ENCODE measurements at places on chromosomes 3 and 15.

GRCh38 chr3:194046995-194047645 is 88.8 kb upstream of the HES1 start:
- no peak for DNase-seq

DNA sequence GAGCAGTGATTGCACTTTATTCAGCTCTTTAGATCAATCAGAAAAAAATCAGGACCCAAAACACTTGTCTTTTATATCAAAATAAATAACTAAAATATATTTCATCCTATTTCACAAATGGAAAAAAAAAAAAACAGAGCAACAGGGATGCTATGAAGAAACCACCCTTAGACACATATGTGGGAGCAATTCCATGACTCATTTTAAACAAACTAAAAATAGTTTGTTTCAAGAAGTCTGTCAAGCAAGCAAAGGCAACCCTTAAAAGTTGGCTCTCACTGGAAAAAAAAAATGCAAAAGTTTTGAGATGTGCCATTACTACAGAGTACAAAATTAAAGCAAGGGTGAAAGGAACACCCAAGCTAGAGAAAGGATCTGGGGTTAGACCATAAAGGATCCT is 5.7 kb downstream of the ATP13A3 start:
- no peak for DNase-seq

GRCh38 chr15:48086133-48086532 is 34.7 kb upstream of the SLC24A5 start:
- DNase-seq, result no peak

- no peak for DNase-seq
These were observed 3.2 kb upstream of the SIN3A start for GRCh38 chr15:75454471-75455378.

GRCh38 chr3:40404591-40405198 is 17.7 kb downstream of the ENTPD3 start:
- no peak for DNase-seq

DNA sequence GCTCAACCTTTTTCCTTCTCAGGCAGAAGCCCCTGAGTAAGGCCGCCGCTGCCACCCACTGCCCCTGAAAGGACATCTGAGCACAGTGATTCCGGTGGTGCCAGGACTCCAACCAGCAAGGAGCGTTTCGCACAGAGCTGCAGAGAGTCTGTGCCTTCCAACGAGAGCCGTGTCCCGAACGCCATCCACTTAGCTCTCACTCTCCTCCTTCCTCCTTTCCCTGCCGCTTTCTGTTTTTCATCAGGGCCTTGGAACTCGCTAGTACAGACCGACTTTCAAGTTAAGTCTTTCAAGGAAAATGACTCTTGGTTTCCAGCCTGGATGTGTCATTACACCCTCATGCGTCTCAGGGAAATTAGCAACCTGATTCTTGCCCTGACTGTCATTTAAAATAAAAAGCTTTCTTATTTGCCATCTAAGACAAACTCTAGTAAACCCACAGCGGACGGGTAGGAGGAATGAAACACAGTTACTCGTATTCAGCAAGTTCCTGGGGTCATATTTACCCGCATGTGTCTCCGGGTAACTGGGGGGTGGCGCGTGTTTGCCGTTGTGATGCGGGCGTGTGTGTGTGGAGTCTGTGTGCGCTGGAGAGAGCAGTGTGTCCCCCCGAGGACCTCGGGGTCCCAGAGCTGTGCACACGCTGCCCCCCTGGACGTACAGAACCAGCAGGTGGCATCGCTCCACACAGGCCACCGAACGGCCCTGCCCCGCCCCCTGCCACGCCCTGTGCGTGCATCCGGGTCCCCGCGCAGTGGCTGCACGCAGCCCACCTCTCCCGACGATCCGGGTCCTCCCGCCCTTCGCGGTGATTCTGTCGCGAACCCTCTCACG is 30.4 kb upstream of the ALDH1A3 start:
- DNase-seq, result no peak

GRCh38 chr3:138461246-138461645 is 26.8 kb downstream of the ESYT3 start:
- DNase-seq, result no peak

DNA sequence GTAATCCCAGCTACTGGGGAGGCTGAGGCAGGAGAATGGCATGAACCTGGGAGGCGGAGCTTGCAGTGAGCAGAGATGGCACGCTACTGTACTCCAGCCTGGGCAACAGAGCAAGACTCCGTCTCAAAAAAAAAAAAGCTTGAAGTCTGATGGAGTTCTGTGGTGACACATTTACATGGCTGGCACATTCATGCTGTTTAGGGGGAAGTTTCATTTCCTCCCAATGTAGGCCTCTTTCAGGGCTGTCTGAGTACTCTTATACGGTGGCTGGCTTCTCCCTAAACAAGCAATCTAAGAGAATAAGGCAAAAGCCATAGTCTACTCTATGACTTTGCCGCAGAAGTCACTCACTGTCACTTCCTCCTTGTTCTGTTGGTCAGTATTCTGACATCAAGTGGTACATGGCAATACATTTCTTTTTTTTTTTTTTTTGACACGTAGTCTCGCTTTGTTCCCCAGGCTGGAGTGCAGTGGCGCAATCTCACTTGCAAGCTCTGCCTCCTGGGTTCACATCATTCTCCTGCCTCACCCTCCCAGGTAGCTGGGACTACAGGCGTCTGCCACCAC is 41.2 kb downstream of the OIP5 start:
- no peak for DNase-seq

GRCh38 chr3:17979911-17980310 is 237.5 kb upstream of the TBC1D5 start:
- DNase-seq, result no peak

Data from AG04450 (cell line).